Midbrain (tissue), 1 donor: ENCODE measurements at places on chromosomes 11 and 22.

- no peak for DNase-seq
These were observed 6.3 kb downstream of the FDX1 start for GRCh38 chr11:110435780-110436717.

- no peak for DNase-seq
These were observed 171.0 kb downstream of the NELL1 start for GRCh38 chr11:20840341-20840740.

- DNase-seq = no peak
These were observed 71.4 kb upstream of the BMAL1 start for GRCh38 chr11:13206086-13206640.

- no peak for DNase-seq
These were observed 119.1 kb downstream of the TBC1D22A start for GRCh38 chr22:46881373-46882118.

GRCh38 chr11:12436266-12436665 is 58.9 kb downstream of the PARVA start:
- no peak for DNase-seq

- DNase-seq = no peak
These were observed 246.4 kb upstream of the BLID start for GRCh38 chr11:122362381-122362780.

- no peak for DNase-seq
These were observed 1402.6 kb downstream of the BRD1 start for GRCh38 chr22:48425091-48425506.

DNA sequence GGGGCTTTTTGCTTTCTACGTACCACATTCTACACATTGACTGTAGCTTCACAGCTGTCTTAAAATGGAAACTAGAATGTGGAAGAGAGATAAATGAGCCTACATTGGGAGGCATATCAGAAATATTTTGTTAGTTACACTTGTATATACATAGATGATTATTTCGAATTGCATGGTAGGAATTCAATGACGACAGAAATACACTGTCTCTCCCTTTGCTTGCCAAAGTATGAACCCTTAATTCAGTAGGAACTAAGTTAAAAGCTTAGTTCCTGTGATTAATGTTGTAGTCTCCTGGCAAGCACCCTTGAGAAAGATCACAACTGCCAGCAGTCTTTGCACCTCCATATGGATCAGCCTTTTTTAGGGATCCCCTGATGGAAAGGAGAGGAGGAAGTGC is 10.1 kb downstream of the C11orf87 start:
- DNase-seq = no peak

DNA sequence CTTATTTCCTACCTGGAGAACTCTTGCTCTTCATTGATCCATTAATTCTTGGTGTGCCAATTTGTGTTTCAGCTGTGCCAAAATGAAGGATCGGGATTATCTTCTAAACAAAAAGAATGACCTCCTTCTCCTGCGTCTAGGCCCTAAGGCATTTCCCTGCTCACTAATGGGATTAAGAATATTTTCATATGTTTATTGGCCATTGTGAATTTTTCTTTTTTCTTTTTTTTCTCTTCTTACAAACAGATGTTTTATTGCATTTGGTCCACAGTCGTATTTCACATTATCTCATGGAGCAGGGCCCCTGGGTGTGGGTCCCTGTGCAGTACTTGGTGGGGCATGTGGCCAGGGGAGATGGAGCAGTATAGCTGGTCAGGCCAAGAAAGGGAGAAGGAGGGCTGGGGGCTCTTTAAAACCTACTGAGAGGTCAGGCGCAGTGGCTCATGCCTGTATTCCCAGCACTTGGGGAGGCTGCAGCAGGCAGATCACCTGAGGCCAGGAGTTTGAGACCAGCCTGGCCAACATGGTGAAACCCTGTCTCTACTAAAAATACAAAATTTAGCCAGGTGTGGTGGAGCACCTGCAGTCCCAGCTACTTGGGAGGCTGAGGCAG is 35.3 kb upstream of the HORMAD2 start:
- DNase-seq = no peak

GRCh38 chr11:518463-519202 is 11.6 kb upstream of the RNH1 start:
- no peak for DNase-seq

DNA sequence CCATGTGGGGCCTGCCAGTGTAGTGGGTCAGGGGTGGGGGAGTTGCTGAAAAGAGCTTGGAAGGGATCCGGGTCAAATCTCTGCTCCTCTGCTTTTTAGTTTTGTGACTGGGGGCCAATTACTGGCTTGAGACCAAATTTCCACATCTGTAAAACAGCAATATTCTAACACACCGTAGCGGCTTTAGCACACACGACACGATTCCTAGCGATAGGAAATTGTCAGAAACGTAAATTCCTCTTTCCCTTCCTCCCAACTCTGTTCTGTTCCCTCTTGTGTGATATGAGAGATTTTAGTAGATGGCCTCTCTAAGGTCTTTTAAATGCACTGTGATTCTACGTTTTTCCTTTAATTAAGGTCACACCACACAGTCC is 71.9 kb downstream of the MICAL2 start:
- DNase-seq = no peak

GRCh38 chr22:31618057-31618456 is 44.0 kb downstream of the PISD start:
- DNase-seq = no peak

DNA sequence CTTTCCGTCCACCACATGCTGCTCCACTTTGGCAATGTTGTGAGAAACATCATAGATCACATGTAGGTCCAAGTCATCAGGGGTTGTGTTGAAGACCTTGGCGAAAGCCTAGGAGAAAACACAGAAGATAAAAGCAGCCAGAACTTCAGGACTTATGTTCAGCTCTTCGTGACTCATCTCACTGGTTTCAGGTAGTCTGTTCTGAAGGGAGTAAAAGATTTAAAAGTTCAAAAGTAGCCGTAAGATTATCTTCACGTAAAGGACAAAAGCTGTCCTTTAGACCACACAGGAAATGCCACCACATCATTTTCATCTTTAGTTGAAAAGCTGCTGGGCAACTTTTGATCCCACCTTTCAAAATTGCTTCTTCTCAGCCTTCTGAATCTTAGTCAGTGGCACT is 16.9 kb downstream of the RTCB start:
- no peak for DNase-seq

DNA sequence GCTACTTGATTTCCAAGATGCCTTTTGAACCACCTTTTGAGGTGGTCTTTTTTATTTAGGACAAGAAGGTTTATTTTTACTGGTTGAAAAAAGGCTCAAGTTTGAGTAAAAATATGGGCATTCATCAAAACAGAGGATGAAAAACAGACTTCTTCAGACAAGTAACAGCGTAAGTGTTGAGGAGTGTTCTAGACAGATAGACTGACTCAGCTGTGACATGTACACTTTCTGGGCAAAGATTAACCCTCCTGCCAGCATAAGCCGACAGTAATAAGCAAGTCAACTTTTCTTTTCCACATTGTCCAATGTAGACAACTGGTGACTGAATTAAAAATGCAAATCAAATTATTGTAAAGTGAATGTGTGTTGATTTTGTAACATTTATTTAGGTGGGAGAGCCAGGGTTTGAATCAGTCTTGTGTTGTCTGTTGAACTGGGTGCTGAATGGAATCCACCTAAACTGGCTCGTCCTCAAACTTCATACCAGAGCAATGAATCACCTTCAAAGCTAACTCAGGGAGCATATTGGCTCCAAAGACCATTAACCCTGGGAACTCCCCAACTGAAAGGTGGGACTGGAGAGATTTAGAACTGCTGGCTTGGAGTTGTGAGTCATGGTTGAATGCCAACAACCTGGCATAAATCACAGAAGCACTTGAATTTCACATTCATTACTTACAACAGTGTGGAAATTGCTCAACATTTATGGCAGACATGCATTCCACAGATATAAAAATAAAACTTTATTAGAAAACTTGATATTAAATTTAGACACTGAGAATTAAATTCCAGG is 377.0 kb downstream of the ETS1 start:
- no peak for DNase-seq

GRCh38 chr11:128500493-128500892 is 86.9 kb downstream of the ETS1 start:
- no peak for DNase-seq
